ENCODE measurements at places on chromosomes 5 and 9. TPM values are rescaled to one million over a fixed set of nuclear protein-coding genes. Genes with fewer than 3 reads are reported as not detected.

Gene SPATA31A3
- total RNA-seq = not detected

Gene ZFP37
- total RNA-seq = 1.5 TPM

Gene C9
- total RNA-seq = not detected

- no peaks in the 10 kb centered on the region for H3K36me3 ChIP-seq
- no peak overlapping the region for H3K27ac ChIP-seq
- no peak overlapping the region for H3K4me3 ChIP-seq
- peaks cover 7% of the 10 kb centered on the region for H3K4me1 ChIP-seq
These were observed 97.3 kb upstream of the EQTN start for GRCh38 chr9:27394154-27394825.

DNA sequence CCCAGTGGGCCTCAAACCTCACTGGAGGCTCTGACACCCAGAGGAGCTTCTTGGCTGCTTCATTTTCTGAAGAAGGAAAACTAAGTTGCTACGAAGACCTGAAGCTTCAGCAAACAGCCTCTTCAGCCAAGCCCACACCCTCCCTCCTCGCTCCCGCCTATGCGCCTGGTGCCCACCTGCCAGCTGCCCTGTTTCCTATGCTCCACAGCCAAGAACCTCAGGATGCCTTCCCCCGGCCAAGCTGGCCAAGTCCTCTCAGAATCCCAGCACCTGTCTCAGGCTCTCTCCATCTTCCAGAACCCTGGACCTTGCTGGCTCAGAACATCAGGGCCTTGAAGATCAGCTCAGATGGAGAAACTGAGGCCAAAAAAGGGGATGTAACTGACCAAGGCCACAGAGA is 60.4 kb downstream of the STK10 start:
- peak; percentile 30 for DNase-seq
- no peak overlapping the region for H3K4me3 ChIP-seq
- H3K4me1 ChIP-seq = peaks cover 13% of the 10 kb centered on the region
- no peak overlapping the region for H3K27ac ChIP-seq

DNA sequence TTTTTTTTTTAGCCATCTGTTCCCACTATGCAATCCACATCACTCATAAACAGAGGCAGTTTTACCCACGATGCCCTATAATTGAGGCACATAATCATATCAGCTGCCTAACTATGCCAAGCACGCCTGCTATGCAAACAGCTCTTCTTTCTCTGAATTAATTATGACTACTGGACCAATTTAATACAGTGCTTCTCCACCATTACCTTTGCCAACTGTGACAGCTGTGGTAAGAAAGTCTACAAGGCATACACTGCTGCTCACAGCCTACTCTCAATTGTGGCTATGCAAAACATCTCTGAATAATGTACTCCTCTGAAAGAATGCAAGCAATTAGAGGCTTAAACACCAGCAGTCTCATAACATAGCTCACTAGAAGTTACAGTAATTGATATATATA is 97.1 kb downstream of the DTWD2 start:
- no peaks in the 10 kb centered on the region for H3K27me3 ChIP-seq
- DNase-seq = no peak
- H3K27ac ChIP-seq = no peak overlapping the region
- H3K4me3 ChIP-seq = no peak overlapping the region
- H3K4me1 ChIP-seq = no peaks in the 10 kb centered on the region

DNA sequence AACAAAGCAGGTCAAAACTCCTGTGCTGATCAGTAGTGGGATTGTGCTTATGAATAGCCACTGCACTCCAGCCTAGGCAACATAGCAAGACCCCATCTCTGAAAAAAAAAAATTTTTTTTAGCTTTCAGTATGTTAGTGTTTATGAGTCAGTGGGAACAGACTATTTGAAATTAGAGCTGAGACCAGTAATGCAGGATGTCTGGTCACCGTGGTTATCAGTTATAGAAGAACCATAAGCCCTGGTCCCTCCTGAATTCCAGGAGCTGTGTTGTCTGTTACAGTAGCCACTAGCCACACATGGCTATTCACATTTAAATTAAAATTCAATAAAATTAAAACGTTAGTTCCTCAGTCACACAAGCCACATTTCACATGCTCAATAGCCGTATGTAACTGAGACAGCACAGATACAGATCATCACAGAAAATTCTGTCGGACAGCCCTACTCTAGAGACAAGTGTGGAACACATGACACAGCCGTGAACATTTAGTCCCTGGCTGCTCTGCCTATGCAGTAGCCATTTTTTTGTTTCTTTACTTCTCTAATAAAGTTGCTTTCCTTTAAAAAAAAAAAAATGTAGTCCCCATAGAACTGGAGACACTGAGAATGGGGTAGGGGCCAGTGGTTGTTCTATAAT is 96.1 kb upstream of the SAP30L start:
- no peaks in the 10 kb centered on the region for H3K27me3 ChIP-seq
- H3K36me3 ChIP-seq = no peaks in the 10 kb centered on the region
- DNase-seq = no peak

DNA sequence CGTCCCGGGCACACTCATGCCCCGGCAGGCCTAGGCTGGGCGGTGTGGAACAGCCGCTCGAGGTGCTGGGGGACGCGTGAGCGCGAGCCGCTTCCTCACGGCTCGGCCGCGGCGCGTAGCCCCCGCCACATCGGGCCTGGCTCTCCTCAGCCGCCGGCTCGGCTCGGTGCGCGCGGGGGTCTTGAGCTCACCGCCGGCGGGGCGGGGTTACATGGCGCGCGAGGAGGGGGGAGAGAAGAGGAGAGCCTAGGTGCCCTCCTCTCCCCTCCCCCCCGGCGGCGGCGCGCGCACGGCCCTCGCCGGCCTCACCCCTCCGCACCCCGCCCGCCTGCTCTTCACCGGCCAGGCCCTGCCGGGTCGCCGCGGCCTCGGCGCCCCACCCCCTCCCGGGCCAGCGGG is 7.7 kb downstream of the RANBP6 start:
- H3K27me3 ChIP-seq = no peaks in the 10 kb centered on the region
- H3K4me3 ChIP-seq = peak overlapping the region; percentile 87
- peak; percentile 80 for DNase-seq
- peaks cover 36% of the 10 kb centered on the region for H3K4me1 ChIP-seq
- H3K36me3 ChIP-seq = no peaks in the 10 kb centered on the region

Data from upper lobe of left lung (tissue), 6 donors.